ENCODE measurements at places on chromosomes 1 and 21. TPM values are rescaled to one million over a fixed set of nuclear protein-coding genes. Genes with fewer than 3 reads are reported as not detected.

ANGPTL3 gene
- not detected for total RNA-seq

GPR3 gene
- total RNA-seq: 9.4 TPM

DDX59 gene
- 19.4 TPM for total RNA-seq

OPRD1 gene
- total RNA-seq: 3.3 TPM

LHX8 gene
- total RNA-seq: 1.5 TPM

SPRR2D gene
- total RNA-seq: not detected

DNA sequence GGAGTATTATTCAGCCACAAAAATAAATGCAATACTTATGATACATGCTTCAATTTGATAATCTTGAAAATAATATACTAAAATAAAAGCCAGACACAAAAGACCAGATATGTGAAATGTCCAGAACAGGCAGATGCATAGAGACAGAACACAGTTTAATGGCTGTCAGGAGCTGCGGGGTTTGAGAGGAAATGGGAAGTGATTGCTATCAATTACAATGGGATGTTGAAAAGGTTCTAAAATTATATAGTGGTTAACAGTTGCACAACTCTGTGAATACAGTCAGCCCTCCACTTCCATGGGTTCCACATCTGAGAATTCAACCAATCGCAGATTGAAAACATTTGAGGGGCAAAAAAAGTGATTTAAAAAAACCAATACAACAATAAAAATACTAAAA is 54.0 kb downstream of the LTN1 start:
- DNase-seq: no peak

DNA sequence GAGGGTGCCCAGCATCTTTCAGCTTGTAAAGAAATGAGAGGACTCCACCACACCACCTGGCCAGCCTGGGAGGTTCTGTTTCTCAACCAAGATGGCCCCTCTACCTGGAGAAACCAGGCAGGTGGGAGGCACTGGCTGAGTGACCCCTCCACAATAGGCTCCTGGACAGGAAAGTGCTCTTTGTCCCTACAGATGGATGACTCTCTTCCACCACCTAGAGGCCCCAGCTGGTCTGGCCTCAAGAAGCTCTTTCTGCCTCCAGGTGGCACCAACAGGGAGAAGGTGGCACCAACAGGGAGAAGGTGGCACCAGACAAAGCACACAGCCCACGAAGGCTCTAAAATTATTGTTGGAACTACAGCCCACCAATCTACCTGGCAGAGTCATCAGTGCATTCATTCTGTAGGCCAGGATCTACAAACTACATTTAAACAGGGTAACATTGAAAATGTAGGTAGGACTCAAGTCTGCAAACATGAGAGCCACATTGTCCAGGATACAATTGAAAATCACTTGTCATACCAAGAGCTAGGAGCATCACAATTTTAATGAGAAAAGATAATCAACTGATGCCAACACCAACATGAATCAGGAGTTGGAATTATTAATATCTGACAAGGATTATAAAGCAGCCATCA is 14.4 kb downstream of the TMPRSS3 start:
- DNase-seq: no peak

DNA sequence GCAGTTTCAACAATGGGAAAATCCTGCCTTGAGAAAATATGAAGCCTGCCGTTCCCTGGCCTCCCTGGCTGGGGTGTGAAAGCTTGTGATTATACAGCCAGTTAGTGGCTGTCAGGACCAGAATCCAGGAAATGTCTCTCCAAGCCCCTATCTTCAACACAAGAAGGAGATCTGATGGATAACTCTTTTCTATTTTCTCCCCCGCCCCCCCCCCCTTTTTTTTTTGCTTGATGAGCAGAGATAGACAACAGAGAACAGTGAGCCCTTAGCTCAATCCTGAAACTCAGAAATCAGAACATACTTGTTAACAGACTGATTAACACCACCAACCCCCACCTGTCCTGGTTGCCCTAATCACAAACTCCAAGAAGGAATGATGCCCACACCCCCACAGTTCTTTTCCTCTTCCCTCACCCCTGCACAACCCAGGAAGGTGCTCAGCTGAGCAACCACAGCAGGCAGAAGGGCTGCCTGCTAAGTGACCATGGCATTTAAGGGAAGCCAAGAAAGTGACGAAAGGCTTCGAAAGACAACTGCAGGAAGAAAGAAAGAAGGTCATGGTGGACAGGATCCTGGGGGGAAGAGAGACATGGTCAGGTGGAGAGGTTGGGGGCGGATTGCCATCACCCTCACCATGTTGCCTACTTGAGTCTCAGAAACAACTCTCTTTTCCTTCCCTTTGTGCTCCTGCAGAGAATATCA is 12.3 kb upstream of the DENND2D start:
- no peak for DNase-seq

- DNase-seq: no peak
Observed at GRCh38 chr1:55334160-55334559, 119.0 kb upstream of the USP24 start.

- DNase-seq: no peak
Observed at GRCh38 chr1:14946684-14947238, 206.8 kb upstream of the TMEM51 start.

GRCh38 chr1:219147571-219148019 is 26.1 kb upstream of the LYPLAL1 start:
- DNase-seq: no peak

- no peak for DNase-seq
Observed at GRCh38 chr1:15902882-15903281, 55.4 kb downstream of the SPEN start.

DNA sequence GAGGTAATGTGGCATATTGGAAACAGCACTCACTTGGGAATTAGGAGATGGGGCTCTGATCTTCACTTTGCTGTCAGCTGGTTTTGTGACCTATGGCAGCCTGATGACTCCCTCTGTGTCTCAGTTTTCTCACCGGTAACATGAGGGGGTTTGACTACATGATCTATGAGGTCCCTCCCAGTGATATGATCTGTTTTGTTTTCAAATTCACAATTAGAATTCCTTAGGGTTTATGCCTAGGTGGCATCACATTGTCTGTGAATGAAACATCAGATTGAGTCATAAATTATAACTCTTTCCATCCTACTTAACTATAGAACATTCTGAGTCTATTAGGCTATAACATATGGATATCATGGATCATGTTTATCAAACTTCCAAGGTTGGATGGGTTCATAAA is 386.6 kb downstream of the PTBP2 start:
- DNase-seq: no peak

GRCh38 chr1:101144671-101145448 is 92.0 kb upstream of the S1PR1 start:
- DNase-seq: no peak

DNA sequence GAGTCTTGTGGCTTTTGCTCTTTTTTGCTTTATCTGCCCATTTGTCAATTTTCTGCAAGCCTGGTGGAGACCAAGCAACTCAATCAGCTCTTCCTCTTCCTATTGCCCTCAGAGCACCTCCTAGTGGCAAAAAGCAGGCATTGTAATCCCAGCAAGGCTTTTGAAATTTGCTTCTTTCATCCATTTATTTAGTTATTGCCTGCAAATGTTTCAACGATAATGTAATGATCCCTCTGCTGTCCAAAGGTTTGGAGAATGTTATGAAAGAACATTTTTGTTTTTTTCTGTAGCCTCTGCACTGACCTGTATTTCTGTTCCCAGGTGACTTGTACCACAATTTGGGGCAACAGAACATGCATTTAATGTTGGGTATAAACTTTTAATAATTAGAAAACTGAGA is 127.8 kb downstream of the GABPA start:
- DNase-seq: no peak

DNA sequence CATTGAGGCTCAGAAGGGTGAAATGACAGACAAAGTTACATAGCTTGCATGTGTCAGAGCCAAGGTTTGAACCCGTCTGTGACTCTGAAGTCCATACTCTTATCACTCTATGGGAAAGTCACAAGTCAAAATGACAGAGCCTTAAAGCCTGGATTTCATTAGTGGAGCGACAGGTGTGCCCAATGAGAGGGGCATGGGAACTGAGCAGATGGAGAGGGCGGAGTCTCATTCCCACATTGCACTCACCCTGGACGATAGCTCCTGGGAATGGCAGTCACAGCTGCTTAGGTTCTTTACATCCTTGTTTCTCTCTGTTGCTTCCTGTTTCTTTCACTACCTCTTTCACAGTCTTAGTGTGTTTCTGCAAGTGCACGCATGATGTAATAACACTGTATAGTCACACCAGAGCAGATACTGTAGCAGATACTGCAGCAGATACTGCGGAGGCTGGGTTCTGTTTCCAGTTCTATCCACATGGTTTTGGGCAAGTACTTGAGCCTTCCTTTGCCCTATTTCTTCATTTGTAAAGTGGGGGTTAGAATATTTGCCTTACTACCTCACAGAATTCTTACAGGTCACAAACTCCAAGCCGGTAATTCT is 127.2 kb downstream of the ZSCAN20 start:
- no peak for DNase-seq

GRCh38 chr1:235397733-235398132 is 30.5 kb downstream of the TBCE start:
- no peak for DNase-seq
